ENCODE measurements at places on chromosomes 4 and X.
A peak's percentile ranks its signal among the peaks of the same experiment; 100 is the strongest.

GRCh38 chrX:44016906-44017305 lies 43.7 kb upstream of the NDP start:
- no peak for DNase-seq

GRCh38 chr4:13548059-13548983 lies 4.0 kb upstream of the NKX3-2 start:
- no peak for DNase-seq

- DNase-seq = no peak
Observed at GRCh38 chrX:40514376-40514775, 66.4 kb upstream of the ATP6AP2 start.

DNA sequence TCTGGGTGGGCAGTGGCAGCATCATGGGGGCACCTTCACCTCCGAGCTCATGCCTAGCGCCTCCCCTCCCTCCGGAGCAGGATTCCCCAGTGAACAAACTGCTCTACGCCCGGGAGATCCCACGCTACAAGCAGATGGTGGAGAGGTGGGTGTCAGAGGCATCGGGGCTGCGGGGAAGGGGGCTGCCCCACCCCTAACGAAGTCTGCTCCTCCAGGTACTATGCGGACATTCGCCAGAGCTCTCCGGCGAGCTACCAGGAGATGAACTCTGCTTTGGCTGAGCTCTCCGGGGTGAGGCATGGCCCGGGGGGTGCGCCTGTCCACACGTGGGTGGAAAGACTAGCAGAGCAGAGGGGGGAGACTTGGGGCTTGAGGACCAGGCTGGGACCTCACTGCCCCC lies 2.7 kb upstream of the SRPK3 start:
- DNase-seq = no peak

GRCh38 chrX:5559386-5559785 lies 669.3 kb downstream of the NLGN4X start:
- DNase-seq = no peak

DNA sequence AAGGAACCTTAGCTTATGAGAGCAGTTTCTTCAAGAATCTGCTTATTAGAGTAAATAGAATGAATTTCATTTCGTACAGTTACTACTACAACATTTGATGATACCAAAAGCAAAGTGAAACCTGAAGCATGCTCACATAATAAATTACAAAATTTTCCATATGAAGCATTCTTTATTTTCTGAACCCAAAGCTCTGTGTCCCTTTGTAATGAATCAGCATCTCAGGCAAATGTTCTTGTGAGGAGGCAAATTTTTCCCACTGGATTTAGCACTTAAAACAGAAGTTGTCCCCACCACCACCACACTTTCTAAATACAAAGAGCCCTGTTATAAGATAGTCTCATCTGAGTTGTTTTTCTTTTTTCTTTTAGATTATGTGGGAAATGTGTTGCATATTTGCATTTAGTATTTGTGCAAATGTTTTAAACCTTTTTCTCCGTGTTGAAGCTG lies 70.7 kb upstream of the NFKB1 start:
- no peak for DNase-seq

DNA sequence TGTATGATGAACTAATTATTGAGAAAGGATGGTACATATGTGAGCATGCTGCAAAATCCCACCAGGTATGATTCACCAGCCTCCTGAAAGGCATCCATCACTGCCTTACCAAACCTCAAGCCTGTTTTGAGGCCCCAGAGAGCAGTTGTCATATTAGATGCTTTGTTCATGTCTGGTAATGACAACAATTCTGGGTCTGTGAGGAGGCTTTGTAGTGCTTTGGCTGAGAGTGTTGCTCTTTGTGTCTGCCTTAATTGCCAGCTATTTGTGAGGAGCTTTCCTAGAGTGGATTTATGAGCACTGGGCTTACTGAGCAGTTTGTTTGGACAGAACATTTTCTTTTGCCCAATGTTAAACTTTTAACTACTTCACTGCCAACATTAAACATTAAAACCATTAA lies 69.2 kb downstream of the HEPH start:
- DNase-seq = no peak

- DNase-seq = no peak
Observed at GRCh38 chr4:152161676-152162330, 374.1 kb downstream of the FBXW7 start.

DNA sequence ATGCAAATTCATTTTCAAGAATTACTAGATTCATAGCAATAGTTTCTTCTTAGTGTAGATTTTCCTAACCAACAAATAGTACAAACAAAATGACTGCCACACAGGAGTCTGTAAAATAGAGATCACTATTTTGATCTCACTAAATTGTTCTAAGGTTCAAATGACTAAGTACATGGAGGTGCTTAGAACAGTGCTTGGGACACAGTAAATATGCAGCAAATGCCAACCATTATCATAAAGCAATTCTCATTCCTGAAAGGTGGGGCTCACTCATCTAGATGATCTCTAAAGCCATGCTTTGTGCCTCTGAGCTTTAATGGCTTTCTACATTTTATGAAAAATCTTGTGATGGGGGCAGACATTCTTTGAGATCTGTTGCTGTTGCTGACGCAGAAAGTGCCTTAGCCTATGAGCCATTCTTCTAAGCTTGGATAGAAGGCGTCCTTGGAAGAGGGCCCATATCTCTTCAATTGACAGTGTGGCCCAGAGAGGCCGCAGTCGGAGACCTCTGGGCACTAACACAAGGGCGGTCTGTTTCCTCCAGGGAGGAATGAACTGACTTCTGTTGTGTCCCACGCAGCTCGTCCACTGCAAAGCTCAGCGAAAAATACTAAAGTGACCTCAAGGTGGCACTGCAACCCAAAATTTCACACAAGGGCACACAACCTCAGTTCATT lies 23.5 kb downstream of the TLR10 start:
- DNase-seq = peak; percentile 47

GRCh38 chrX:102832661-102833060 lies 104.4 kb upstream of the RAB40AL start:
- DNase-seq = no peak

GRCh38 chrX:143663755-143664154 lies 27.9 kb upstream of the SLITRK4 start:
- DNase-seq = no peak

DNA sequence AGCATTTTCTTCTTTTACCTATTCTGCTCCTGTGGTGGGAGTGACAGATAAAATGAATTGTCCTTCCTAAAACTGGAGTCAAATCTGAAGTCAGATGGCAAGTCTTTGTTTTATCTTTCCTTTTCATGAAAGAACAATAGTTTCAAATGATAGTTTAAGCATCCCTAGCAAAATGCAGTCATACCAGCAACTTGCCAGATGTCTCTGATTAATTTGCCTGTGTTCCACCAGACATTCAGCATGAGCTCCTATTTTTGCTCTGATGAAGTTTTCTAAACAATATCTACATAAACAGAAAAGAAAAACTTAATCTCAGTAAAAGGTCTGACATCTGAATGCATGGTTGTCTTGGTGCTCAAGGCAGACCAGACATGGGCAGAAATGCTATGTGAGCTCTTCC lies 15.2 kb downstream of the PRKG2 start:
- DNase-seq = no peak

DNA sequence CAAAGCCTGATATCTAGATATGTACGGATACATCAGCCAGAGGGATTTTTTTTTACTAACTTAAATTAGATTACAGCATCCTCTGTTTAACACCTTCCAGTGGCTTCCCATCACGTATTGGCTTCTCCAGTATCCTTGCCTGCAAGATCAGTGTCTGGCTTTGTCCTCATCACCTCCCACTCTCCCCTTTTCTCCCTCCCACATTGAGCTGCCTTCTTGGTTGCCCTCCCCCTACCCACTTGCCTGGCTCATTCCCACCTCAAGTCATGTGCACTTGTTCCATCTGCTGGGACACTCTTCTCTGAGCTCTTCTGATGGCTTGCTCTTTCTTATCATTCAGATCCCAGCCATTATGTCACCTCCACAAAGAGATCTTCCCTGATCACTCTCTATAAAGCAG lies 75.9 kb upstream of the NALF2 start:
- no peak for DNase-seq

DNA sequence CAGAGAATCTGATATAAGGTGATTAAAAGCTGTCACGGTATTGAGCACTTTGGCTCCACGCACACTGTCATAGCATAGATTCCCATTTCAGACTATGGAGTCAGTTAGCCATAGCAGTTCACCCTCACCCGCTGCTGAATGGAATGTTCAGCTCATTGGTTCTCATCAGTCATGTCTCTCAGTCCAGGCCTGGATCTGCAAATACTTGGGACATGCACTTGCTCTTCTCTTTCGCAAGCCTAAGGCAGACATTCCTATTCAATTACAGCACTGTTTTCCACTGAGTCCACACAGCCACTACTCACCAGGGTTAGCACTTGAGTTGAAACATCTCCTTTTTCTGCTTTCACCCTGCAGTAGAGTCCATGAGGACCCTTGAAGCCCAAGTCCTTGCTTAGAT lies 30.6 kb upstream of the SCML1 start:
- no peak for DNase-seq

GRCh38 chr4:111213531-111213930 lies 590.7 kb upstream of the PITX2 start:
- DNase-seq = no peak

- peak; percentile 9 for DNase-seq
Observed at GRCh38 chrX:40207626-40208025, 109.9 kb upstream of the BCOR start.

DNA sequence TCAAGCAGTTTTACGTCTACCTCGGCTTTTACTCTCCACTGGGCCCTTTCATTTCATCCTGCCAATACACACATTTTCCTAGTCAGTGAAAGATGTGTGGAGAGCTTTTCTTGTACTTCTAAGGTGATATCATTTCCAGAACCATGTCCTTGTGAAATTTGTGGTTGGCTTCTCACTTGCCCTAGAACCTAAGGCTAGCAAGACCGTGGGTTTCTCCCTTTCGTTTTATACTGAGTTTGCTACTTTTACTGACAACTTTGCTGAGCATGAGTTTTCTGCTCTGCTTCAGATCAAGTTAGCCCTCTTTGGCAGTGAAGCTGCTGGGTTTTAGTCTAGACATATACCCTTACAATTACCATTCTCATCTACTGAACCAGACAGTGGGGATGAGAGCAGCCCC lies 95.7 kb upstream of the FRMPD4 start:
- DNase-seq = no peak

GRCh38 chrX:1487401-1487800 lies 34.7 kb upstream of the ASMTL start:
- DNase-seq = no peak

DNA sequence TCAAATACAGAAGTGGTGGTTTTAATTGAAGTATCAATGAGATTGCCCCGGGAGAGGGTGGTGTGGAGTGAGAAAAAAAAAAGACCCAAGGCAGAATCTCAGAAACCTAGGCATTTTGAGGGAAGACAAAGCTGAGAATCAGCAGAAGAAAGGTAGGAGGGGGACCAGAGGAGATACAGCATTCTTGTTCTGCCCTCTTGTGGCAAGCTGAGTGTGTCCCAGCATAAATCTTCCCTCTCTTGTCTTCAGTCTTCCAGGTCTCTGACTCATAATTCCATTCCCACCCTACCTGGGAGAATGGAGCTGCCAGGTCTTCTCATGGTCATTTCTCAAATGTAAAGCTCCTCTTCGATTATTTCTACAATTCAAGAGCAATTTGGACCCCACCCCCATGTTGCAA lies 32.7 kb upstream of the MAGED1 start:
- DNase-seq = no peak

DNA sequence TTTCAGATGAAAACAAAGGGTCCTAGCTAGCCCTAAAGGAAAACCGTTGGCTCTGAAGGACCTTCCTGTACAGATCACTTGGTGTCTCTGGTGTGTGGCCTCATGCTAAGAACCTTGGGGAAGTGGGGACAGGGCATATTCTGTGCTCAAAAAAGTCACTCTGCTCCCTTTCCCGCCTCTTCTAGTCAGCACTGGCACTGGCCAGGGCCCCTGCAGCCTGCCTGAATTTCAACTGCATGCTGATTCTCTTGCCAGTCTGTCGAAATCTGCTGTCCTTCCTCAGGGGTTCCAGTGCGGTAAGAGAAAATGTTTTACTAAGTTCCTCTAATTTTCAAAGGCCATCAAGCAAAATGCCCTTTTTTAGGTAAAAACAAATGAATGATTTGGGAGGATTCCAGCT lies 3.4 kb downstream of the CYBB start:
- DNase-seq = no peak

DNA sequence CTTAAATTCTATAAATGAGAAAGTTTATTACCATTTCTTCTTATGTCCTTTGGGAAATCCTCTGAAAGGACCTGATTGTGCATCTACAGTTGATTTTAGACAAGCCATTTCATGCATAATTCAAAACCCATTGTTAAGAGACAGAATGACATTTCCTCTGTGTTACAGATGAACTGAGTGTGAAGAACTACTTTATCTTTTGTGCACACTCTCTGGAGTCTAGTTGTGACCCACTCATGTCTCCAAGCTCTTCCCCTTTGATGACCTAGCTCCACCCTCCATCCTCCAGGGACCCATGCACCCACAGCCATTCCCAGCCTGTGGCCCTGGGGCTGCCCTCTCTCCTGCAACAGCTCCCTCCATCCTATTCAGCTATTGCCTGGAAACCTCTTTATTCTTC lies 57.5 kb upstream of the BMPR1B start:
- DNase-seq = no peak

GRCh38 chrX:101708163-101708562 lies 48.5 kb upstream of the ARMCX2 start:
- no peak for DNase-seq
